ENCODE measurements at places on chromosomes 7 and 10. TPM values are rescaled to one million over a fixed set of nuclear protein-coding genes. Genes with fewer than 3 reads are reported as not detected.
A peak's percentile ranks its signal among the peaks of the same experiment; 100 is the strongest.

GRCh38 chr7:117114272-117114671 is 161.0 kb downstream of the ST7 start:
- no peak for DNase-seq

GRCh38 chr10:119191881-119192280 is 13.3 kb upstream of the PRDX3 start:
- no peak for DNase-seq

DNA sequence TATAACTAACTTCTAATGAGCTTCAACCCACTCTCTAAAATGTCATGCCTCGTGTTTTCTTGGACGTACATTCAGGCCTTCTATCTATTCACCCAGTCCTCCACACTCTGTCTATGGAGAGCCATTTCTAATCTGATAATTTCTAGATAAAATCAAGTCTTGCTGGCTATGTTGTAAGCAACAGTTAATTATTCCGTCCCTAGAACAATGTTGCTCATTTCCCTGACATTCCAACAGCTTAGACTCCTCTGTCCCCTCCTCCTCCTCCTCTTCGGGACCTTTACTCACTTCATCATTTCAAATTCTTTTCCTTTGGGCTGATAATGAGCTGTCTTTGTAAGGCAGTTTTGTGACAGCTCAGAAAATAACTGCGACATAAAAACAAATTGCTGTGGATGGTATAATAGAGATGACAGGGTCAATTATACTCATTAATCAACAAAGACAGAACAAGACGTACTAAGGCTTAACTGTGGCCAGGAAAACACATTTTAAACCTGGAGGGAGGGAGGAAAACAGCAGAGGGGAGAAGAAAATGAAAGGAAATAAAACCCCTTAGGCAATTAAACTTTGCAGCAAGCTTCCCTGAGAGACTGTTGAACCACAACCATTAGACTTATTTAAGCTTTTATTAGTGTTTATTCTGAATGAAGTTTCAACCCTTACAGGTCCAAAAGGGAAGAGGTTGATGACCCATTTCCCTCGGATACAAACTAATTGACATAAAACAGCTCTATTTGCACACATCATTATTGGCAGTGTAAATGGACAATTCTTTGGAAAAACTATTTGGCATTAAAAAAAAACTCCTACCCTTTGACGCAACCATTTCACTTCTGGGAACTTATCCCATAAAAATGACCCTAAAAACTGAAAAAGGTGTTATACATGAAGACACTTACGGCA is 179.1 kb downstream of the SFMBT2 start:
- no peak for DNase-seq

DNA sequence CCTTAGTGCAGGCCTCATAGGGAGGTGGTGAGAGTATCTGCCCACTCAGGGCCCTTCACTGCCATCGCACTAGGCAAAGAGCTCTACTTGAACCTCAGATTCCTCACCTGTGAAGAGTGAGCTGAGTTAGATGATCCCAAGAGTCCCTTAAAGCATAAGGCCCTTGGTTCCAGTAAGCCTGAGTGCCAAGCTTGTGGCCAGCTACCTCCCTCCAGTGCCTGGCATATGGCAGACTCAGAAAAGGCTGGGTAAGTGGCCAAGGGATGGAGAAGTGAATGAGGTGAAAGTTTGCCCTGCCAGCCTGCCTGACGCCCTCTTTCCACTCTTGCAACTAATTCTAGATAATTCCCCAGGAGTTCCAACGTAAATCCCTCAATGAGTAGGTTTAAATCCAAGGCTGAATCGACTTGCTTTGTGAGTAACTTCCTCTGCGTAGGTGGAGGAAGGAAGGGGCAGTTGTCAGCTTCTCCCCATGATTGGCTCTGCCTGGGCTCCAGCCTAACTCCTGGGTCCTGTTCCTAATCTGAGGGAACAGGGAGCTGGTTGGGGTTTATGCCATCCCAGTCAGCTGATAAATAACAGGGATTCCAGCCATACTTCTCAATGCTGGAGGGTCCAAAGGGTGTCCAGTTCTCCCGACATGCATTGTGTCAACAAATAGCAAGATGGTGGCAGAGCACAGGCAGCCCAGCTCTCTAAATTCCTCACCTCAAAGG is 14.2 kb downstream of the DUSP5 start:
- no peak for DNase-seq

GRCh38 chr7:127873151-127873550 is 158.1 kb downstream of the LRRC4 start:
- no peak for DNase-seq

DNA sequence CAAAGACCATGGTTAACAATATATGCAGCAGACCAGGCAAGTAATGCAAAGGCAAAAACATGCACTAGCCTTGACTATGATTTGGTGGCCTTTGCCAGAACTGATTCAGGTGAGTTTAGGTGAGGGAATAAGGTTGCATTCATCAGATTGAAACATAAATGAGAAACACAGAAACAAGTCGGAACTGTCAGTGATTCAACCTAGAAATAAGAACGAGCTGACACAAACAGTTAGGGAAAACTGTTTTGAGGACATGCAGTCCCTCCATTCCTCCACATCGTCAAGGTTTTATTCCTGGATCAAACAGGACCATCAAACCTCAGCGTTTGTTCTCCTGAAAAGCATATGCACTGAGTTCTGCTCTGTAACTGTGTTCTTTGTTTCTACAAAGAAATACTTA is 1.8 kb downstream of the ZNF248 start:
- DNase-seq = no peak

- DNase-seq = peak; percentile 70
Observed at GRCh38 chr7:40232242-40232893, 97.6 kb downstream of the SUGCT start.

- DNase-seq = no peak
Observed at GRCh38 chr7:50970092-50970491, 187.4 kb upstream of the GRB10 start.

- no peak for DNase-seq
Observed at GRCh38 chr7:18724318-18724717, 228.8 kb downstream of the HDAC9 start.

ARHGEF5 gene
- total RNA-seq = 0.13 TPM

OR2A1 gene
- total RNA-seq = not detected
